ENCODE measurements at places on chromosomes 1 and 21.

DNA sequence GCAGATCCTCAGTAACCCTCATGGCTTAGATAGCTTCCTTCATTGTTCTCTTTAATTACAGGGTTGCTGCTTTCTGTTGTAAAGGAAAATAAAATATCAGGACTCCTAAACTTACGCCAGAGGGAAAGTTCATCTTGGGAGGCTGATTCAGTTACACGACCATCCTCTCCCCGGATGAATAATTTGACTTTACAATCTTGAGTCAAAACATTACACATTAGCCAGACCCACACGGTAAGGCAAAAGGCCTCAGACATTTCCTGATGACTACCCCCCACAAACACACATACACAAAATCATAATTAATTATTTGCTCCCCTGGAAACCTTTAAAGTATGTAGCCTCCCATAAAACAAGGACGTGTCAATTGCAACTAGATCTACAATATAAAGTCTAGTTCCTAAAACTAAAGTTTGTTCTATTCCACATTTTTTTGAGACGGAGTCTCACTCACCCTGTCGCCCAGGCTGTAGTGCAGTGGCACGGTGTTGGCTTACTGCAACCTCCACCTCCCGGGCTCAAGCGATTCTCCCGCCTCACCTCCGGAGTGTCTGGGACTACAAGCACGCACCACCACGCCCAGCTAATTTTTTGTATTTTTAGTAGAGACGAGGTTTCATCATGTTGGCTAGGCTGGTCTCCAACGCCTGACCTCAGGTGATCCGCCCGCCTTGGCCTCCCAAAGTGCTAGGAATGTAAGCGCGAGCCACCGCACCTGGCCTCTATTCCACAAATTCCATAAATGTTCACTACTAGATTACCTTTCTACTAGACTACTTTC is 830 bp upstream of the PRDX1 start:
- H3K36me3 ChIP-seq: peaks cover 23% of the 10 kb centered on the region
- DNase-seq: no peak
- peak overlapping the region; percentile 93 for H3K4me3 ChIP-seq
- H3K27me3 ChIP-seq: no peaks in the 10 kb centered on the region
- H3K4me1 ChIP-seq: peaks cover 44% of the 10 kb centered on the region

- H3K36me3 ChIP-seq: no peaks in the 10 kb centered on the region
- no peak overlapping the region for H3K27ac ChIP-seq
- no peak overlapping the region for H3K4me3 ChIP-seq
- peaks cover 30% of the 10 kb centered on the region for H3K27me3 ChIP-seq
- no peaks in the 10 kb centered on the region for H3K4me1 ChIP-seq
- no peak for DNase-seq
Measured at GRCh38 chr1:147771226-147772125, 11.1 kb upstream of the GJA5 start.

DNA sequence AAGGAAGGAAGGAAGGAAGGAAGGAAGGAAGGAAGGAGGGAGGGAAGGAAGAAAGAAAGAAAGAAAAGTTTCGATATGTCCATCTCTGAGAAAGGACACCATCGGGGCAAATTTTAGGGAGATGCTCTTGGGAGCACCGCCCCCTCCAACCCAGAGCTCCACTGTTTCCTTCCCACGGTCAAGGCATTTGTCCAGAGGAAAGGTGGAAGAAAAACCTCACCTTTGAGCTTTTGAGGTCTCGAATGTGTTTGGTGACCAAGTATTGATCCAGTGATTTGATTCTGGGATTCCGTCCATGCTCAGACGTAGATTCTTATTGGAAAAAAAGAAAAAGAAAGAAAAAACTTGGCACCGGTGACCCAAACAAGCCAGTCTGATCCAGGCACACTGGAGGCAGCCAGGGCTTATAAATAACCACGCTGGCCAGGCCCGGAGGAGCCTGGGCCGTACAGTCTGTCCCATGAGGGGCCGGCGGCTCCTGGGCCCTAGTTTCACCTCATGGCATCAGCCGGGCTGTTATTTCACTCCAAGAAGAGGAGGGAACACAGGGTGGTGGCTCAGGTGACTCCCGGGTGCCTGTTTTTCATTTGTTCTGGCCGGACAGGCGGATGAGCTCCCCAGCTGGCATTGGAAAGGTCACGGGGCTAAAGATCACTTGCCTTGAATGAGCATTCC is 36.1 kb upstream of the SLC25A33 start:
- no peak overlapping the region for H3K4me3 ChIP-seq
- peaks cover 21% of the 10 kb centered on the region for H3K27me3 ChIP-seq
- H3K27ac ChIP-seq: no peak overlapping the region
- no peak for DNase-seq
- H3K4me1 ChIP-seq: no peaks in the 10 kb centered on the region

DNA sequence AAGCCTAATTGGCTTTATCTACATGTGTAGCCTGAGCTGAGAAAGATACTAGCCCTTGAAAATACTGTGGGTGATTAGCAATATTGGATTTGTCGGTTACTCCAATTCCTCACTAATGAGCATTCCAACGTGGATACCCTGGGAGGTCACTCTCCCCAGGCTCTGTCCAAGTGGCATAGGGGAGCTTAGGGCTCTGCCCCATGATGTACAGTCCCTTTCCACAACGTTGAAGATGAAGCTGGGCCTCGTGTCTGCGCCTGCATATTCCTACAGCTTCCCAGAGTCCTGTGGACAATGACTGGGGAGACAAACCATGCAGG is 2.6 kb downstream of the RCC1 start:
- no peak for DNase-seq
- H3K27me3 ChIP-seq: no peaks in the 10 kb centered on the region
- H3K27ac ChIP-seq: peak overlapping the region; percentile 98
- peaks cover 76% of the 10 kb centered on the region for H3K36me3 ChIP-seq
